Cortex of kidney (tissue), 1 donor: ENCODE measurements at places on chromosomes 6 and 20.

GRCh38 chr20:58813369-58813768, 37.3 kb downstream of the GNAS-AS1 start:
- DNase-seq: no peak

DNA sequence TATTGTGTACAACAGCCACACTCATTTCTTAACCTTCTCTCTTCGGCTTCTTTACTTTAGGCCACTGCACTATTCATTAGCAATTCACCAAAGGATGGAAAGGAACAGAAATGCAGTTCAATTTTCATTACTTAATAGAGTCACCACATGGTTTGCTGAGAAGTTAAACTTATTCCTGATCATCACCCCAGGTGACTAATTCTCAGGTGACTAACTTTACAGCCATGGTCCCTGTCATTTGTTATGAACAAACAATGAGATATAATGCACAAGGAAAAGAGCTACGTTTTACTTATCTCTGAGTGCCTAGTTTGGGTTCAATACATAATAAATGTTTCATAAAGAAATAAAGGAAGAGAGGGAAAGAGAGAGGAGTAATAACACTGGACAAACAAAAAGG, 45.8 kb upstream of the DST start:
- DNase-seq: no peak

DNA sequence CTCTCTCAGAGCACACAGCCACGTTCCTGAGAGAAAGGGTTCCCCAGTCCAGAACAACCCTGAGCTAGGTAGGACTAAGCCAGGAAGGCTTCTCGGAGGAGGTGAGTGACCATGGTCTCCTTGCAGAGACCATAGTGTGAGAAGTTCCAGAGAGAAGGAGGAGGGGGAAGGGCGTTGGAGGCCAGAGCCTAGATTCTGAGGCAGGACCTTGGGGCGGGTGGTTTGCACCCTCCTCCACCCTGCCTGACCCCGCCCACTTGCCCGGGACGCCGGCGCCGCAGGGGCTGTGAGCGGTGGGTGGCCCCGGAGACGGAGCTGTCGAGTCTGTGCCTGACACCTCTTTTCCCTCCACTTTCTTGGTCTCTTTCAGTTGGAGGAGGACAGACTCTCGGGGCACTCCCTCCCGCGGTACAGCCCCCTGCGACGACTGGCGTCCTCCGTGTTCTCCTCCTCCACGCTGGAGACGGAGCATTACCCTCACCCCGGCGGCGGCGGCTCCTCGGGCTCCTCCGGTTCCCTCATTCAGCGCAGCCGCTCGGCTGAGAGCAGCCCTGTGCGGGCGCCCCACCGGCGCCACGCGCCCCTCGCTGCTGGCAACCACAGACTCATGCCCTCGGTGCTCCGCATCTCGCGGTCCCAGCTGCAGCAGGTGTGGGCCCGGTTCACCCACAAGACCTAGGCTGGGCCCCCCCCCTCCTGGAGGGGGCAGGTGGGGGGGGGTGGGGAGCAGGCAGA, 26.2 kb downstream of the TTBK1 start:
- no peak for DNase-seq

DNA sequence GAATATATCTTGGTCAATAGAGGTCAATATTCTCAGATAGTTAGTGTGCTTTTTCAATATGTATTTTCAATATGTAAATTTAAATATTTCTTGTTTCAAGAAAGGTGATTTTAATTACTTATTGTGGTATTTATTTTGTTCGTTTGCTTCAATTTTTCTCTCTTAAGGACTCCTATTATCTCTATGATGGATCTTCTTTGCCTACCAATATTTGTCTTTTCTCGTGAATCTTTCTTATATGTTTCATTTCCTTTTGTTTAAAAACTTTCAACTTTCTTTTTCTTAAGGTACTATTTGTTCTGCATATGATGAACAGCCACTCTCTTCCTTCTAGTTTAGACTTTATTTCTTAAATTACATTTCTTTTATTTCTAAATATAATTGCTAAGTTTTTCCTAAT, 46.1 kb upstream of the PSMF1 start:
- no peak for DNase-seq

- DNase-seq: no peak
Measured at GRCh38 chr6:146123616-146124015, 94.8 kb downstream of the GRM1 start.

- no peak for DNase-seq
Measured at GRCh38 chr6:108714766-108715414, 133.3 kb upstream of the ARMC2 start.
